ENCODE measurements at places on chromosomes 5 and 9. TPM values are rescaled to one million over a fixed set of nuclear protein-coding genes. Genes with fewer than 3 reads are reported as not detected.

DNA sequence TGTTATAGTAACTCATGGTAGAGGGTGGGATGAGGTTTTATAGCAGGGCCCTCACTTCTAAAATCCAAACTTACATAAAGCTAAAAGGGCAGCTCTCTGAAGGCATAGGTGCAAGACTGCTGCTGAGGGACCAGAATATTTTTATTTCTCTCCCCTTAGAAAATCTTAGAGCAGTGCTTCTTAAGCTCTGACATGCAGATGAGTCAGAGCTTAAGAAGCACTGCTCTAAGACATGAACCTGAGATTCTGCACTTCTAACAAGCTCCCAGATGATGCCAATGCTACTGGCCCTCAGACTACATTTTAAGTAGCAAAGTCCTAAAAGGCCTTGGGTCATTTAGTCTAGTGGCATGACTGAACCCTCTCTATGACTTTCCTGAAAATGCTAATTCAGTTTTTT lies 97.6 kb upstream of the SPRY4 start:
- no peak for DNase-seq
- H3K27me3 ChIP-seq: no peaks in the 10 kb centered on the region
- peaks cover 45% of the 10 kb centered on the region for H3K4me1 ChIP-seq
- H3K36me3 ChIP-seq: peaks cover 9% of the 10 kb centered on the region

DNA sequence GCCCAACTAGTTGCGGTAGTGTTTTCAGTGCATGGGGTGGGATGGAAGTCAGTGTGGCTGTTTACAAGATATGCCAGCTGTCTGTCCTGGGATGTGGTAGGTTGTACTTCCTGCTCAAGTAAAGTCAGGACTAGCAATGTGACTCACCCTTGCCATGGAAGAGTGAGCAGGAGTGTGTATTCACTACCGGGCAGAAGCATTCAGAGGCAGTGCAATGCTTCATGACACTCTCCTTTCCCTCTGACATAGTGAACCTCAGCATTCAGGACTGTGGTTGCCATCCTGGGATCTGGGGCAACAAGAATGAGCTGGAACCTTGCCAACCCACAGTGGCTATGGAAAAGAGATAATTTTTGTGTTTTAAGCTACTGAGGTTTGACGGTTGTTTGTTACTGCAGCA lies 68.9 kb downstream of the BOD1 start:
- H3K36me3 ChIP-seq: no peaks in the 10 kb centered on the region
- no peak for DNase-seq
- no peak overlapping the region for H3K4me3 ChIP-seq
- no peak overlapping the region for H3K27ac ChIP-seq
- H3K27me3 ChIP-seq: peaks cover 18% of the 10 kb centered on the region
- no peaks in the 10 kb centered on the region for H3K4me1 ChIP-seq

Gene EIF4E1B
- total RNA-seq: not detected

GRCh38 chr9:17082343-17083064 lies 52.3 kb upstream of the CNTLN start:
- H3K27me3 ChIP-seq: no peaks in the 10 kb centered on the region
- no peak overlapping the region for H3K27ac ChIP-seq
- no peaks in the 10 kb centered on the region for H3K36me3 ChIP-seq
- no peak overlapping the region for H3K4me3 ChIP-seq
- no peaks in the 10 kb centered on the region for H3K4me1 ChIP-seq
- no peak for DNase-seq

Gene ACSL6
- total RNA-seq: 0.67 TPM

Gene LCN9
- total RNA-seq: not detected

- H3K4me3 ChIP-seq: no peak overlapping the region
- H3K27me3 ChIP-seq: peaks cover 34% of the 10 kb centered on the region
- H3K4me1 ChIP-seq: no peaks in the 10 kb centered on the region
- no peak for DNase-seq
- no peak overlapping the region for H3K27ac ChIP-seq
Observed at GRCh38 chr9:89037346-89037745, 46.1 kb downstream of the S1PR3 start.

DNA sequence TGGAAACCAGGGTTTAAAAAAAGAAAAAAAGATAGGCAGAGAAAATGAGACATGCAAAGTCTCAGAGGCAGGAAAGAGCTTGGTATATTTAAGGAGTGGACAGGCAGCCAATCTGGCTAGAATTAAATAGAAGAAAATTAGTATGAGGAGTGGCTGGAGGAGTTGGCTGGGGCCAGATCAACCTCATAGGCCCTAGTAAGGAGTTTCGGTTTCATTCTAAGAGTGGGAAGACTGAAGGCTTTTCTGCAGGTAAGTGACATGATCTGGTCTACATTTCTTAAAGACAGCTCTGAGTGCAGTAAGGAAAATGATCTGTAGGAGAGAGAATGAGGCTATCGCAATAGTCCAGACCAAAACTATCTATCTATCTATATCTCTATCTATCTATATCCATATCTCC lies 27.5 kb downstream of the ADRB2 start:
- H3K27me3 ChIP-seq: no peaks in the 10 kb centered on the region
- peaks cover 94% of the 10 kb centered on the region for H3K4me1 ChIP-seq
- no peak for DNase-seq
- H3K36me3 ChIP-seq: no peaks in the 10 kb centered on the region

DNA sequence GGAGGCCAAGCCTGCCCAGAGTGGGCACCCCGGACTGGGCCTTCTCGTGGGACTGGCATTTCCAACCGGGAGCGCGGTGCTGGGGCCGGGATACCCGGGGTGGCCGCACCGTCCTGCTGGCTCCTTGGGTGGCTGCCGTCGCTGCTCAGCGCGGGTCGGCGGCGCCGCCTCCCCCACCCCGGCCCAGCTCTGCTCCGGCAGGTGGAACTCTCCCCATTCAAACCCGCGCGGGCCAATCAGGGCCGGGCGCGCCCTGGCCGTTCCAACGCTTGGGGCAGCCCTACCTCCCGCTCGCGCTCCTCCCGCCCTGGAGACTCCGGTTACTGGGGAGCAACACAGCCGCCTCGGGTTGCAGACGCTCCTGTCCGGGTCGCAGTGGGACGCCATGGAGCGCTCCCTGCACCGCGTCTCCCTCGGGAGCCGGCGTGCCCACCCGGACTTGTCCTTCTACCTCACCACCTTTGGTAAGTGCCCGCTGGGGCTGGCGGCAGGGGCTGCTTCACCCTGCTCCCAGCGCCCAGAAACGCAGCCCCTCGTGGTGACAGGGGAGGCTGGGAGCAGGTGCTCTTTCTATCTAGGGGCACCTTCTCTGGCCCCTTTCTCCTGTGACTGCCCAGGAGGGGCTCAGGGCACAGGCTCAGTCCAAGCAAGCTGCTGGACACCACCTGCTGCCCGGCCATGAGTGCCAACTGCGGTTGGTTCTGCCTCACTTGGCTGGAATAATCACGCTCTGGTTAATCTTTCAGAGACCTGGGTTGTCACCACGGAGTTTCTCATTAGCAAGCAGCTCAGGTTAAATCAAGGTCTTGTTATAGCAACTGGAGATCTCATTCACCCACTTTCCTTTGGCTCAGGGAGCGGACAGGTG lies at the start of gene RGS3:
RGS3 (plus strand) TSS at position 310 of the 868 bp plus-strand sequence; CDS start at position 386, 76 bp downstream.
- peaks cover 7% of the 10 kb centered on the region for H3K4me1 ChIP-seq
- no peaks in the 10 kb centered on the region for H3K27me3 ChIP-seq
- DNase-seq: no peak
- H3K36me3 ChIP-seq: no peaks in the 10 kb centered on the region

DNA sequence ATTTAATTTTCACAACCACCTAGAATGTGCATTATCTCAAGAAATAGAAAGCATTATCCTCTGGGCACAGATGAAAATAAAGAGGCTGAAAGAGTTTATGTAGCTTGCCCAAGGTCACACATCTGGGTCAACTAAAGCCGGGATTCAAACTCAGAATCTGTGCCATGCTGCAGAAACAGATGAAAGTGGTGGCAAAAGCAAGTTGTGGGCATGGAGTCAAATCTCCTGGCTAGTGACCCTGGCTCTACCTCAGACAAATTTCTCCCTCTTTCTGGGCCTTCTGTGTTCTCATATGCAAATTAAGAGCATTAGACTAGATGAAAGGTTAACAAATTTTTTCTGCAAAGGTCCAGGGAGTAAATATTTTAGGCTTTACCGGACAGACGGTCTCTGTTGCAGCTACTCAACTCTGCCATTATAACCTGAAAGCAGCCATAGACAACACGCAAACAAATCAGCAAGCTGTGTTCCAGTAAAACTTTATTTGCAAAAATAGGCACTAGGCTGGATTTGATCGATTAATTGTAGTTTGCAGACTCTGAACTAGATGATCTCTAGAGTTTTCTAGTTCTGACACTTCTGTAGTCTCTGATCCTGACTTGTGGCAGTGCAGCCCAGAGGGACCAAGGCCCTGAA lies 6.0 kb upstream of the ADRA1B start:
- no peak overlapping the region for H3K27ac ChIP-seq
- H3K27me3 ChIP-seq: peaks cover 49% of the 10 kb centered on the region
- H3K4me1 ChIP-seq: peaks cover 1% of the 10 kb centered on the region
- no peaks in the 10 kb centered on the region for H3K36me3 ChIP-seq
- H3K4me3 ChIP-seq: no peak overlapping the region

- H3K36me3 ChIP-seq: no peaks in the 10 kb centered on the region
- no peak for DNase-seq
- peaks cover 7% of the 10 kb centered on the region for H3K27me3 ChIP-seq
- no peaks in the 10 kb centered on the region for H3K4me1 ChIP-seq
- H3K4me3 ChIP-seq: no peak overlapping the region
Observed at GRCh38 chr9:78383130-78383529, 86.2 kb downstream of the PSAT1 start.

DNA sequence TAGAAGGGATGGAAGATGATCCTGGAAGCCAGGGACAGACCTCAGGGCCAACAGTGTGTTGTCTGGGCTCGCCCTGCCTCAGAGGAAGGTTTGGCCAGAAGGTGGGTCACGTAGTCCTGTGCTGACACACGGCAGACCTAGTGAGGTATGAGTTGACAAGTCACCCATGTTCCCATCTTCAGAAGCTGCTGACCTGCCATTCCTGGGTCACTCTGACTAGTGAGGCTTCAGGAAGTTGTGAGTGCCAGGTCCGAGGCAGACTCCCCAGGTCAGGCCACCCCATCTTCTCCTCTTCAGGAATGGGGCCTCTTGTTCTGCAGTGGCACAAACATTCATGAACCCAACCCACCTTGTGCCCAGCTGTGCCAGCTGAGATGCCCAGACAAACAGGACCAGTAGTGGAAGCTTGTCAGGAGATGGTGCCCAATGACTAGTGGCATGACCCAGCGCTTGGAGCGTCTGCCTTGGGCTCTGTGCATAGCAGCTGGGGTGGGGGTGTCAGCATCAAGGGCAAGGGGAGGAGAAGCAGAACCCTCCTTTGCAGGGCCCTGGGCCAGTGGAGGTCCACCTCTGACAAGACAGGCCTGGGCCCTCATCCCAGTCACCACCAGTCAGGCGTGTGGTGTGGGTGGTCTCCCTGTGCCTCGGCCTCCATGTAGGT lies 16.8 kb upstream of the ANGPTL2 start:
- no peak overlapping the region for H3K4me3 ChIP-seq
- H3K36me3 ChIP-seq: no peaks in the 10 kb centered on the region
- DNase-seq: no peak
- H3K4me1 ChIP-seq: no peaks in the 10 kb centered on the region
- H3K27me3 ChIP-seq: no peaks in the 10 kb centered on the region

Measured in natural killer cell treated with Interleukin-12 subunit alpha and Interleukin-12 subunit beta and Interleukin-15 and Interleukin-18, amount 100 ng/mL, for 72 hours (primary cell).